Dermis microvascular lymphatic vessel endothelial cell (primary cell): ENCODE measurements at places on chromosomes 13 and 19.
A peak's percentile ranks its signal among the peaks of the same experiment; 100 is the strongest.

GRCh38 chr13:111338841-111339240 lies 18.4 kb downstream of the TEX29 start:
- DNase-seq = no peak

DNA sequence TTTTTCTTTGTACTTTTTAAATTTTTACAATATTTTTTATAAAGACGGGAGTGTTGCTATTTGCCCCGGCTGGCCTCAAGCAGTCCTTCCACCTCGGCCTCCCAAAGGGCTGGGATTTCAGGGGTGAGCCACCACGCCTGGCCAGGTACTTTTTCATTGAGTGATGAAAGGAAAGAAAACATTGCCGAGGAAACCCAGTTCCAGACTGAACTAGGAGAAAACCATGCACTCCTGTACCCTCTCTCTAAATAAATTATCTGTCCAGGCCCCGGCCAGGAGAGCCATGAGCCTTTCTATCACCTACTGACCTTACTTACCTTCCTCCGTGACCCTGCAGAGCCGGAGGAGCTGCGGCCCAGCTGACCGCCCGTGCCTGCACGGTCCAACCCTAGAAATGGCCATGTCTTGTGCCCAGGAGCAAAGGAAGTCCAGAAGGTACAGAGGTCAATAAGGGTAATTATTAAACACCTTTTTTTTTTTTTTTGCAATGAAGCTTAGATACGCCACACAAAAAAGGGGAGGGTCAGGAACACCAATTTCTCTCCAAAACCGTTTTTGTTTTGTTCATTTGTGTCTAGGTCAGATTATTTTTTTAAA lies at the start of gene SLC7A9:
Gene SLC7A9 (minus strand): TSS at position 399 of the 597 bp plus-strand sequence. CDS start 1,233 bp downstream, outside the sequence.
- no peak for DNase-seq

DNA sequence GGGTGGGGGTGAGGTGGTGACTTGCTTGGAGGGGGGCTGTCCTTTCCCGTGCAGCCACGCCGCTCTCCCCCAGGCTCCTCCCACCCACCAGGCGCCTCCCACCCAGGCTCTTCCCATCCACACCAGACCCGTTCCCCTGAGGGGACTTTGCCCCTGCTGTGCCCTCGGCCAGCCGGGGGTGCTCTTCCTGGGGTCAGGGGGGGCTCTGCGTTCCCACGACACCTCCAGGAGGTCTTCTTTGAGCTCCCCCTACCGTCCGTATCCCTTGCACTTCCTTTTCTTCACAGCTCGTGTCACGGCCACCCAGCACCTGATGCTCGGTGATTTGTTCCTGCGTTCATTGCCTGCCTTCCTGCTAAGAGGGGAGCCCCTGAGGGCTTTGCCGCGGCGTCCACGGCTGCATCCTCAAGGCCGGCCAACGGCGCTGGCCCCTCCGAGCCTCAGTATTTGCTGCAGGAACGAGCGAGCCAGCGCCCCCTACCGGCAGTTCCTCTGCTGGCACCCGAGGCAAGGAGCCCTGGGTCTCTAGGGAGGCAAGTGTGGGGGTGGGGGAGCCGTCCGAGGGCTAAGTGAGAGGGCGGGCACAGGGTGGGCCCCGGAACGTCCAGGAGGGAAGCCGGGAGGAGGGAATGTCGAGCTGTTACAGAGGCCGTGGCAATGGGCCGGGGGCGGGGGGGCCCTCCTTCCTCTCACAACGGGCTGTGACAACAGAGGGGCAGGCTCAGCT lies 11.8 kb downstream of the LRRC4B start:
- peak; percentile 65 for DNase-seq

GRCh38 chr19:1161716-1162115 lies 12.4 kb downstream of the SBNO2 start:
- DNase-seq = no peak

DNA sequence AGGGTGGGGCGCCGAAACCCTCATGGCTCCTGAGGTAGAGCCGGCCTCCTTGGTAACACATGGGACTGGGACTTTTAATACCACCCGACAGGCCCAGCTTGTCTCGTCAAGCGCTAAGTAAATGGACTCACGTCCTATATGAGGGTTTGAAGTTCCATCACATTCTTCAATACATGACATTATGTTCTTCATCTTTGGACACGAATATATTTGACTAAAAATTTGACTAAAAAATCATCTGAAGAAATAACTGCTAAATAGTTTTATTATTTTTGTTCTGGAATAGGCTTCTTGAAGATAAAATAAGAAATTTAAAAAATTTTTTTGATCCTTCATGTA lies 335 bp upstream of the ZNF607 start:
- no peak for DNase-seq

DNA sequence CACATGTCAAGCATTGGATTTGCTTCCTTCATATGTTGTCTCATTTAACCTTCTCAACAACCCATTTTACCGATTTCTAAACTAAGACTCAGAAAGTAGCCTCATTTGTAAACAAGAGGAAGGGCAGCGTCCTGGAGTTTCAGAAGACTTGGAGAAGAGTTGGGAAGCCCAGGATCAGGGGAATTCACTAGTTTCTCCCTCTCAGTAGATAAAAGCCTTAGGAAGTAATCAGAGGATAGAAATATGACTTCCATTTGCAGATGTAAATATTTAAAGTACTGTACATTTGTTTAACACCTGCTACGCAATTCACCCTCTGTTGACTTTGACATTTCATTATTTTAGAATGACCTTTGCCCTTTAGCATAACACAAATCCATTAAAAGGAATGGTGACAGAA lies 216.4 kb downstream of the DCT start:
- DNase-seq = no peak

DNA sequence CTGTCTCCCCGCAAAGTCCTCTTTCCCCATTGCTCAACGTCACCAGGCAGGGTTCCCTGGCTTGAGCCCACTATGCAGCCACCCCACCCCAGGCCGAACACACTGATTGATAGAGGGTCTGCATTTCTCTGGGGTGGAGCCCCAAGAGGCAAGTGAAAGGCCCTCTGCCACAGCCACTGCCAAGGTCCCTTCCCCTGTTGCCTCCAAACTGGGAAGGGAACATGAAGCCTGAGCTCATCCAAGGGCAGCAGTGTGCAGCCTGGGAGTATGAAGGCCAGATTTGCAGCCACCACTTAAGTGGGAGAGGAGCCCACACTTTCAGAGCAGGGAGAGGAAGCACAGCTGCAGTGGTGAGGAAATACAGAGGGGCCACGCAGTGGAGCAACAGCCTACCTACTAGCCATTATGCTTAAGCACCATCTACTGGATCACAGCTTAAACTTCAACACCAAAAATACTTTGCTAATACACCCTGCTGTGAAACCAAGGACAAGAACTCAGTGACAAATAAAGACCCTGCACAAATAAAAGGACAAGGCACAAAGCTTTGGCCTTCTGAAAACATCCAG lies 48.6 kb downstream of the UBL3 start:
- no peak for DNase-seq

DNA sequence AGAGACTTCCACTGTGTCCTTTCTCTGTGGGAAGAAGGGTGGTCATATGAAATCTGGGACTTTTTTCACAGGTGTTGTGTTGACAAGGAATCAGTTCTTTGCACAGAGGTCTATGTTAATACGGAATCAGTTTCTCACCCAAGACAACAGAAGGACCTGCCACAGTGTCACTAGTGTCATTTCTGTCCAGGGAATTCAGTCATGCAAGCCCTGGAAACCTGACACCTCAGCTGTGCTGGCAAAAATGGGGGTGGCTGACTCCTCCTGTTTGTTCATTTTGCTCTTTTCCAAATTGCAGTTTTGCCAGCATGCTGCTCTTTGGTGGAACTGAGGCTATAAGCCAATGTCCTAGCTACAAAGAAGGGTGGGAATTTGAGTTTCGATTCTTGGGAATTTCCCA lies 49.8 kb upstream of the ESD start:
- DNase-seq = no peak

- peak; percentile 83 for DNase-seq
These were observed 1.3 kb downstream of the RFX2 start for GRCh38 chr19:6108721-6109633.

DNA sequence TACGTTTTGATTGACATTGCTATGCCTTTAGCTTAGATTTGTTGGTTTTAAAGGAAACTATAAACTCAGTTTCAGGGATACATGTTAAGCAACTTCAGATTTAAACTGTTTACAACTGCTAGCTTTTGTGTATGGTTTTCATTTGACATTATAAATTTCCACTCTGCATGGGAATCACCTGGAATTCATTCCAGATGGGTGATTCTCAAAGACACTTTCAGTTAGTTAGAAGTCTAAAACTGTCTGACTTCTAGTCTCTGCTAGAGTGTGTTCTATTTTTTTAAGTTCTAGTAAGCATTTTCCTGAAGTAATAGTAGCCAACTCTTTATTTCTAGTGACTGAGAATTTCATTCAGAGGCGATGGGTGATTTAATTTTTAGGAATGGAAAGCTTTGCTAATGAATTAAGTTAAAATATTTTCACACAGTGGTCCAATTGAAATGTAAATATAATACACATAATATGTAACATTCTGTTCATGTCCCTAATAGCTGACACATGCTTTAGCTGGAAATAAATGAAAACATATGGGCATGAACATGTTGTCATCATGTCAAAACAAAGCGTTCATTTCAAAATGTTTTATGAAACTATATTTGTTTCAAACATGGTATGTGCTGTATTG lies 58.3 kb upstream of the CSNK1A1L start:
- DNase-seq = no peak

DNA sequence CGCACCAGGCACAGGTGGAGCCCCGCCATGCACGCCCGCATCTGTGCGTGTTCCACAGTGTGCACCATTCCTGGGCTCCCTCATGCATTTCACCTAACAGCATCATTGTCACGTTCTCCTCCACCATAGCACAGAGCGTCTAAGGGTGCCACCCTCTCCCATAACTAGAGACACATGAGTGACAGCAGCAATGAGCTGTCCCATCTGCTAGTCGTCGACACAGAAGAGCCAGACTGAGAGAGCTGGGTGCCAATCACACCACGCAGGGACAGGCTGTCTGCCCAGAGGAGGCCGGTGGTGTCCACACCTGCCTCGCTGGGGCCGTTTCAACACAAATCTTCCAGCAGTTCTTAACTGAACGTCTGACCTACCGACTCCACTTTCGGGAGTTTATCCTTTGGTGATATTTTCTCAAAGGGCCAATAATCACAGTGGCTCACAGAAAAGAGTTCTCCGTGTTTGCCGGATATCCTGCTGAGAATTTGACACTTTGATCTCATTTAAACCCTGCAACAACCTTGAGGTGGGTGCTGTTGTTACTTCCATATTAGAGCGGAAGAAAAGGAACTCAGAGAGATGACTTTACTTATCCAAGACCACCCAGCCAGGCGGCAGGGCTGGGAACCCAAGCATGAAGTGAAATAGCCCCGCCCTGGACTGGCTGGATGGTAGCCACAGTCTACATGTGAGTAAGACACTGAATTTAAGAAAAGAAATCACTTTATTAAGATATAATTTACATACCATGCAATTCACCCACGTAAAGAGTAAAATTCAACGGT lies 16.2 kb downstream of the CLEC11A start:
- no peak for DNase-seq

DNA sequence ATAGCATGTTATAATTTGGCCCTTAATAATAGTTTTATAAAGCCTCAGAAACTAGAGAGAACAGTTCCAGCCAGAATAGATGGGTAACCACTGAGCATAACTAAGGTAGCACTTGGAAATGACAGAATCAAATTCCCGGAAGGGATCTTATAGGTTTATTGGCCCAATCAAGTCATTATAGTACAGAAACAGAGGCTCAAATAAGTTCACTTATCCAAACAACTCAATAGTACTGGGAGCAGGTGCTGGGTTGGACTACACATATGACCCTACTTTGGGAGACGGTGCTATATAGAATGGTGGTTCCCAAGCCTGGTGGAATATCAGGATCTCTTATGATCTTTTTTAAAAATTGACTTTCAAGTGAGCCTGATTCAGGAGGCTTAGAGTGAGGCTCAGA lies 32.7 kb upstream of the OLFM4 start:
- no peak for DNase-seq

DNA sequence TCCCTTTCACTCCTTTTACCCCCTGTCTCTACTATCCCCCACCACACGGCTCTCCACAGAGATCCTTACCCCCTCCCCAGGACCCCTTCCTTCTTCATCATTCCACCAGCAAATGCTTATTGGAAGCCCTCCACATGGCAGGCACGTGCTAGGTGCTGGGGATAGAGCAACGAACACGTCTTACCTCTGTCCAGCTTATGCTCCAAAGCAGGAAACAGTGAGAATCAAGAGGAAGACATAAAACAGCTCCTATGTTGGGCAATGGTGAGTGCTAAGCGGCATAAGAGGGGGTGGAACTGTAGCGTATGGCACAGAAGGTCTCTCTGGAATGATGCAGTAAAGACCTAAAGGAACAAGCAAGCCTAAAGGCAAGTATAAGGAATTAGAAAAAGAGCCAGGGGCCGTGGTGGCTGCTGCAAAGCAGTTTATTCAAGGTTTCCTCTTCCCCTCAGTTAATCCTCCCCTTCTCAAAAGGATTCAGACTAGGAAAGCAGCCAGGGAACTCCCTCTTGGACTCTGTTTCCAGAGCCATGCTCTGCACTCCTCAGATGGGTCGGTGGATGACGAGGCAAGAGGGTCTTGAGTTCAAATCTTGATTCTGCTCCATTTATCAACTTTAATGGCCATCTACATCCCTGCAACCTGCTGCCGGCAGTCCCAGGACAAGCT lies 289.4 kb downstream of the FOXO1 start:
- peak; percentile 12 for DNase-seq

- no peak for DNase-seq
These were observed 40.2 kb downstream of the SLAIN1 start for GRCh38 chr13:77737583-77738200.

GRCh38 chr13:73034901-73035300 lies 23.9 kb upstream of the KLF5 start:
- no peak for DNase-seq

DNA sequence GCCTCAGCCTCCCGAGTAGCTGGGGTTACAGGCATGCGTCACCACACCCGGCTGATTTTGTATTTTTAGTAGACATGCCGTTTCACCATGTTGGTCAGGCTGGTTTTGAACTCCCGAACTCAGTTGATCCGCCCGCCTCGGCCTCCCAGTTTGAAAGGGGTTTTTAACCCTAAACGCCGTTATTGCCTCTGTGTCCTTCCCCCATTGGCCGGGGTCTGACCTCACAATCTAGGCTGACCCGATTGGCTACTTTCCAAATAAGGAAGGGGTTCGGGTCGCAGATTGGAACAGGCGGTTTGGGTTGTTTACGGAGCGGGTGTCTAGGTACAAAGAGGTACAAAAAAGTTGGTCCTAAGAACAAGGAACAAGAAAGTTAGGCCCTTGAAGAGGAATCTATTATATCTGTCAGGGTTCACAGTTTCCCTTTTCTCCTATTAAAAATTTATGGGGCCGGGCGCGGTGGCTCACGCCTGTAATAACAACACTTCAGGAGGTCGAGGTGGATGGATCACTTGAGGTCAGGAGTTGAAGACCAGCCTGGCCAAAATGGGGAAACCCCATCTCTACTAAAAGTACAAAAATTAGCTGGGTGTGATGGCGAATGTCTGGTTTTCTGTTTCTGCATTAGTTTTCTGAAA lies 1.0 kb downstream of the ZNF253 start:
- no peak for DNase-seq

DNA sequence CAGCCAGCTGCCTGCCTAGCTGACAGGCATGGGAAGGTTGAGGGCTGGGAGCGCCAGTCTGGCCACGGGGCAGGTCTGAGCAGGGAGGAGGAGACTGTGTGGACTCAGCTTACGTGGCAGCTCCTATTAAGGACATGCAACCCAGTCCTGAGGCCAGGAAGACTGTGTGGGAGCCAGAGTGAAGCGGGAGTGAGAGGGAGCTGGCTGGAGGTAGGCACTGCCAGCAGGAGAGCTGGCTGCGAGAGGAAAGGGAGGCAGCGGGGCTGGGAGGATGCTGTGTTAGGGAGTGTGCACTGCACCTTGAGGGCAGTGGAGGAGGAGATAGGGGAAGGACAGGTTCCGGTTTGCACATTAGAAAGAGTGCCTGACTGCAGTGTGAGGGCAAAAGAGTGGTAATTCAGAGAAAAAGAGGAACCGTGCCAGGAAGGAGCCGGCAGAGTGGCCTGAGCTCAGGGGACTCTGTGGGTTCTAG lies 99.2 kb downstream of the SLC7A1 start:
- no peak for DNase-seq
